NCI-H446 treated with DMSO at 0.1 percent for 48 hours (cell line): ENCODE measurements at places on chromosomes 1 and 21.

GRCh38 chr1:37071829-37072228 is 37.5 kb upstream of the GRIK3 start:
- no peak for DNase-seq

GRCh38 chr1:41890825-41891198 is 27.9 kb downstream of the HIVEP3 start:
- DNase-seq, result no peak

GRCh38 chr21:41321211-41321907 is 4.8 kb downstream of the FAM3B start:
- DNase-seq, result no peak

- no peak for DNase-seq
Measured at GRCh38 chr1:151838222-151839081, 1.2 kb downstream of the C2CD4D start.

GRCh38 chr1:77594366-77595112 is 87.9 kb downstream of the ZZZ3 start:
- DNase-seq, result no peak

GRCh38 chr1:62585469-62586155 is 11.7 kb upstream of the ANGPTL3 start:
- DNase-seq, result no peak

- DNase-seq, result peak; percentile 95
Measured at GRCh38 chr1:84698151-84699110, 8.2 kb upstream of the SSX2IP start.

DNA sequence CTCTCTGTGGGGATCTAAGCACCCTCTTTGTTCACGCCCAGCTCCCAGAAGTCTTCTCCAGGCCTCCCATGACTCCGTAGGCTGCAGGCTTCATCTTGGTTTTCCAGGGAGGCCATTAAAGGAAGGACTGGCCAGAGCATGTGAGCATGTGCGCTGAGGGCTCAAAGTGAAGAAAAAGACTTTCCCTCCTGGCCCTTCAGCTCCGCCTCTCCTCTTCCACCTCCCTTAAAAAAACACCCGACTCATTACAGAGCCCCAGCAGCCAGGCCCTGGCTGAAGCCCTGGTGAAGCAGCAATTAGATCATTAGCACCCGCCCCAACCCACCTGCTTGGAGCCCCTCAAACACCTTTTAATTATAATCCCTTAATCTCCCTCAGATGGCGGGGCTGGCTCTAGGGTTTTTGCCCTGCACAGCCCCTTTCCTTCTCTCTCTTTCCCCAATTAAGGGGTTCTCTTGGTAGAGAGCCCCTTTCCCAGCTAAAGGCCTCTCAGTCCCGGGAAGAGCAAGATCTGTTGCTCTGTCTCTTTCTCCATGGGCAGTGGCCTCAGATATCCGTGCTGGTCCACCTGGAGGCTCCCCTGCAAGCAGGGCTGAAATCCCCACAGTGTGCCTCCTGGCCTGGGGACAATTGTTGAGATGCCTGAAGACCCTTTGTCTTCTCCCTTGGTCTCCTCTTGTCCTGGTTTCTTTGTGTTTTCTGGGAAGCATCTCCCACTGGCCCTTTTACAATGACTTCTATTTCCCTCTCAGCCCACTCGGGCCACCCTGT is 30.5 kb downstream of the RHBG start:
- DNase-seq, result no peak

DNA sequence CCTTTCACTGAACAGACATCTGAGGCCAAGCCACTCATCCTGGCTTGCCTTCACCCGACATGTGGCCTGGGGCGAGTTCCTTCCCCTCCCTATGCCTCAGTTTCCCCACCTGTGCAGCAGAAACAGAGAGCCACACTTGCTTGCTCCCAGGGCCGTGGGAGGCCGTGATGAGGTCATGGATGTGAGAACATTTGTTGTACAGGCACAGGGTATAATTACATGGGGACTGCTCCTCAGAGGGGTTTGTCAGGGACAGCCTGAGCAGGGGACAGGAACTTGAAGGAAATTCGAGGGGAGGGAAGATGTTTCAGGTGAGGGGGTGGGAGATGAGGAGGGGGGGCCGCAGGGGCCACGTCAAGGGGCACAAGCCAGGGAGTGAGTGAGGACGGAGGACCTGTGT is 56.1 kb downstream of the ALPL start:
- DNase-seq, result no peak

- no peak for DNase-seq
Measured at GRCh38 chr1:20439282-20439681, 46.7 kb downstream of the CAMK2N1 start.

DNA sequence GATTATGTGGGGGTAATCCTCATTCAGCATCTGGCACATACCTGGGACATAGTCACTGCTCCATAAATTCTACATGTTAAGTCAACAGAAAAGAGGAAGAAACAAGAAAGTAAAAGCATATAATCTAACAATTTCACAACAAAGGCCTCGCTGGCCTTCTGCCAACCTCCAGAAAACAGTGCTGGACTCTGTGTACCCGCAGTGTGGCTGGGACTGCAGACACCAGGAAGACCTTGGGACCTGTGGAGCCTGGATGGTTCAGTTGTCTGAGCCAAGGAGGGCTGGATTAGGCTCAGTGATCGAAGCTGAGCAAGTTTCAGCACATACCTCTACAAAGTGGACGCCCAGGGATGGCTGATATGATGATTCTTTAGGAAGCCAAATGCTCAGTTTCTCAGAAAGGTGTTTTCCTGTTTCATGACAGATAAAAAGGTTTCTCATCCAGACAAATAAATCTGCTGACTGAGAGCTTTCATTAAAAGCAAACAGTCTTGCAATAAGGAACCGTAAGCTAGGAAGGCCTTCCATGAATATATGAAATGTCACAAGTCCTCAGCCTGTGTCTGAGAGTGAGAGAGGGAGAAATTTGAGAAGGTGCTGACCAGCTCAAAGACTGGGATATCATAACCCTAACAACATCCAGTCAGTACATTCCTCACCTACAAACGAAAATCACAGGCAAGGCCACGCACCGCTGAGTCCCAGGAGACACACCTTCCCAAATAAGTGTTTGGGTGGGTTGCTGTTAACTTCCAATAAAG is 48.4 kb downstream of the CAPZB start:
- no peak for DNase-seq

DNA sequence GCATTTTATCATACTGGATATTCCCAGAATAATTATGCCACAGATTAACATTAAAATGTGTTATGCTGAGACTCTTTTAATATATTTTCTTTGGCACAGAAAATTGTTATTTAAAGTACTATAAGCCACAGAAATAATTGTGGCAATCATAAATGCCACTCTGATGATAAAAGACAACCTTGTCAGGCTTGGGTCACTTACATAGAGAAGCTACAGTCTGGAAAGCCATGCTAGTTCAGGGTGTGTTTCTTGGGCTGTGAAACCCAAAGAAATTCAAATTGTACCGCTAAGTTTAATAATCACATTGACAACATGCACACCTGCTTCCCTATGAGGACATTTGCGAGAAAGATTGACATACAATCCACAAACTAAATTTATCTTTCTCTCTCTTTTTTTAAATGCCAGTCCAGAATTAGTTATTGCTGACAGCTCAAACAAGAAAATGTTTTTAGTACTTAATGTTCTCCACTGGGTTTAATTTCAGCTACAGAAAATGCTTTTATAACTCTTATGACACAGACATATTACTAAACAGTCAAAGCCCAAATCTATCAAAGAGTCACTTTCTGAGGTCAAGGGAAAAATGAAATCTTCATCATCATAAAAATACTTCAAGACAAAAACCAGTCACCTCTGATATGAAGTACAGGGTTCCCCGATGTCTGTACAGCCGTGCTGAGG is 38.7 kb downstream of the TTC13 start:
- no peak for DNase-seq

- DNase-seq, result no peak
Measured at GRCh38 chr1:7585216-7585907, 185.7 kb upstream of the VAMP3 start.

GRCh38 chr21:18382141-18382540 is 21.4 kb downstream of the TMPRSS15 start:
- DNase-seq, result no peak

DNA sequence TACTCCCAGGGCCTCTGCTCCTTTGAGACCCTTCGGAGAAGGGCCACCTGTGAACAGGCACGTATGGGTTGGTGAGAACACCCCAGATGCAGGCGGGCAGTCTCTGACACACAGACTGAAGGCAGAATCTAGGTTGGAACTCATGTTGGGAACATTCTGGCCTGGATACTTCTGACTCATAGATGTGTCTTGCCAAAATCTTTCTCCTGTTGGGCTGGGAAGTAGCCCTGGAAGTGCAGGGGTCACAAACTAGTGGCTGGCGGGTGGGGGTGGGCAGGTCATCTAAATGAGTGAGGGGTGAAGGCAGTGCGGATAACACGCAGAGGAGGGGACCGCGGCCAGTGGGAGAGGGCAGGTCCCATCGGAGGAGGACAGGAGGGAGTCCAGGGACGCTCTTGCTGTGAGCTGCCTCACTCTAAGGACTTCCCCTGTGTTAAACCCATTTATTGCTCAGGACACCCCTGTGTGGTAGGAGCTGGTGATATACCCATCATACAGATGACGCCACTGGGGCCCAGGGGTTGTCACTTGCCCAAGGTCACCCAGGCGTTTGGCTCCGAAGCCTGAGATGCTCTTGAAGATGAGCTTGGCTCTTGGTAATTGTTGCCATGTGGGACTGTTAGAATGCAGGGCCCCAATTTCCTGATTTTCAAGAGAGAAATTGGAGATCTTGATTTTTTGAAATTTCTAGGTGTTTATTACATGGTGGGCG is 181.0 kb downstream of the PTPRU start:
- DNase-seq, result no peak

DNA sequence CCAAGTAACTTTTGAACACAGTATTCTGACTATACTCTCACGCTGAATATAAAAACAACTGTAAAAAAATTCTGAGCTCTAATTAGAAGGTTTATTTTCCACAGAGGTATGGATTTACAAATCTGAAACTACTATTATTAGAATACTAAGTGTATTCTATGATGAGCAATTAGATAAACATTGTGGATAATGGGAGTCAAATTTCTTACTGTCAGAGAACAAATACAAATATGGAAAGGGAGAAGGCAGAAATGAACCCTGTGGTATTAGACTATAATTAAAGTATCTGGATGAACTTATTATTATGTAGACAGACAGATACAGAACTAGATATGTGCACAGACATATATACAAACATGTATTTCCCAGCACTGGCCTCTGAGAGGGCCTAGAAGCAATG is 22.6 kb downstream of the ALDH9A1 start:
- no peak for DNase-seq

DNA sequence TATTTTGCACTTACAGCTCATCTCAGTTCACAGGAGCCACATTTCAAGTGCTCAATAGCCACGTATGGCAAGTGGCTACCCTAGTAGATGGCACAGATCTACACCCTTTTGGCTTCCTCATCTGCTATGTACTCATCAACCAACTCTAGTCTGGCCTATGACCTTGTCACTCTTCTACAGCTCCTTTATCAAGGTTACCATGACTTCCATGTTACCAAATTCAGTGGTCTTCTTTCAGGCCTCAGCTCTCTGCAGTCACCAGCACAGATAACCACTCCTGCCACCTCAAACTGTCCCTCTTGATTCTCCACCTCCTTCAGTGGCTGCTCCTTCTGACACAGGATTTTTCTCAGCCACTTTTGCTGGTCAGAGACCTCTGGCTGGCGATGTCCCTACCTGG is 11.7 kb upstream of the USP48 start:
- no peak for DNase-seq

- DNase-seq, result no peak
Measured at GRCh38 chr21:39675590-39675989, 62.9 kb downstream of the B3GALT5 start.

- DNase-seq, result no peak
Measured at GRCh38 chr1:32759521-32759981, 57.0 kb upstream of the SYNC start.

- no peak for DNase-seq
Measured at GRCh38 chr1:174912264-174912663, 87.5 kb upstream of the CACYBP start.

- DNase-seq, result no peak
Measured at GRCh38 chr1:192877283-192877886, 68.5 kb downstream of the RGS2 start.

DNA sequence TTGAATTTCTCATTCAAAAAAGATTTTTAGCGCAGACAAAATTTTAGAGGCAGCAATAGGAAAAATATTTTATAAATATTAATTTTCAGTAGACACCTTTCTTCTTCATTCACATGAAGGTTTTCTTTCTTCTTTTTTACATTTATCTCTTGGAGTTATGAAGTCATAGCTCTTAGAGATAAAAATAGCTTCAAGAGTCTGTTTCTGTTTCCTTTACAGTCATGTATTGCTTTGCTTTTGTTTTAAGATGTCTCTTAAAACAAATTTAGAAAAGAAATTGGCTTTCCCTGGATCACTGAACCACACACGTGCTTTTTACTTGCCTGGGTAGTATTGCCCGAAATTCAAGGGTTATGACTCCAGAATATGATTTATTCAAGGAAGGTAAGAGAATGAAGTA is 369.9 kb upstream of the LRRC7 start:
- no peak for DNase-seq

DNA sequence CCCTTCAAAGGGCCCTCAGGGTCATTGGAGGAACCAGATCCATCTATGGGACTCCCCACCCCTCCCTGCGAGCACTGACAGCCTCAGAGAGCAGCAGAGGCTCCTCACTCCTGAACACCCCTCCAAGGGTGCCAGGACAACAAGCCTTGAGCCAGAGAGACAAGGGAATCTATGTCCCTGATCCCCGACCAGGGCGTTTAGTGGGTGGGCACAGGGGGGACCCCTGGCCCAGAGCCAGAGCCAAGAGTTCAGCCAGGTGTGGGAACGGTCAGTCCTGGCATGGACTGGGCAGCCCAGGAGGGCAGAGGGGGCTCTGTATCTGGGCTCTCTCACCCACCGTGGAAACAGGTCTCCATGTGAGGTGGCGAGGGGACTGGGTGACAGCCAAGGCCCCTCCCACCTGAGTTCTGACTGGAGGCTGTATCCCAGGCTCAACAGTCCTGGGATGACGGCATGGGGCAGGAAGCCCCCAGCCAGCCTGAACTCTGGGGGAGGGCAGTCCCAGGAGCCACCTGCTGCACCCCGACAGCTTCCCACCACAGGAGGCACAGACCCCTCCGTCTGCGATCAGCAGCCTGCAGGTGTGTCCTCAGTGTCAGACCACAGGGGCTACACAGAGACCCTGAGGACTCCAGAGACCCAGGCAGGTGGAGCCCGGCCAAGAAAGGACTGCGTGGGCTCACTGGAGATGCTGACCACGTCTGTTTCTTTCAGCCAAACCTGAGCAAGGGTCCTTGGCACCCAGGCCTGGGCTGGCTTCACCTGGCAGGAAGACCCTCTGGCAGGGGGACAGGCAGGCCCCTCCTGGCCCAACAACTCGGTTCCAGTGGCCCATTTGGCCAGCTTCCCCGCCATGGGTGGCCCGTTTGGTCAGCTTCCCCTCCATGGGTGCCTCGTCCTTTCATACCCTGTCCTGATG is 11.2 kb upstream of the SRARP start:
- DNase-seq, result no peak

DNA sequence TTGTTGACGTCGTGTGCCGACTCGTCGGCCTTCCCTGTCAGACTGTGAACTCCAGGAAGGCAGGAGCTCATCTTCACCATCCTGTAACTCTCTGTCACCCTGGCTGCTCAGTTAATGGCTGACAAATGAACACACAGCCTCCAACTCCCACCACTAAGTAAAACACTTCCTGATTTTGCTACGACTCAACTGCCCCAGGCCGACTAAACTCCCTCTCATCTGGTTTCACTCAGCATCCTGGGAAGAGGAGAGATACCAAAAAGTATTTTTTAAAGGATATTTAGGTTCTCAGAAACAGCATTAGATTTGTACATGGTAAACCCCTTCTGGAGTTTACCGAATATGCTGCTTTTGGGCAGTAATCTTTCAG is 18.2 kb upstream of the LHX4 start:
- no peak for DNase-seq
